ENCODE measurements at places on chromosomes 16 and 17. TPM values are rescaled to one million over a fixed set of nuclear protein-coding genes. Genes with fewer than 3 reads are reported as not detected.

DNA sequence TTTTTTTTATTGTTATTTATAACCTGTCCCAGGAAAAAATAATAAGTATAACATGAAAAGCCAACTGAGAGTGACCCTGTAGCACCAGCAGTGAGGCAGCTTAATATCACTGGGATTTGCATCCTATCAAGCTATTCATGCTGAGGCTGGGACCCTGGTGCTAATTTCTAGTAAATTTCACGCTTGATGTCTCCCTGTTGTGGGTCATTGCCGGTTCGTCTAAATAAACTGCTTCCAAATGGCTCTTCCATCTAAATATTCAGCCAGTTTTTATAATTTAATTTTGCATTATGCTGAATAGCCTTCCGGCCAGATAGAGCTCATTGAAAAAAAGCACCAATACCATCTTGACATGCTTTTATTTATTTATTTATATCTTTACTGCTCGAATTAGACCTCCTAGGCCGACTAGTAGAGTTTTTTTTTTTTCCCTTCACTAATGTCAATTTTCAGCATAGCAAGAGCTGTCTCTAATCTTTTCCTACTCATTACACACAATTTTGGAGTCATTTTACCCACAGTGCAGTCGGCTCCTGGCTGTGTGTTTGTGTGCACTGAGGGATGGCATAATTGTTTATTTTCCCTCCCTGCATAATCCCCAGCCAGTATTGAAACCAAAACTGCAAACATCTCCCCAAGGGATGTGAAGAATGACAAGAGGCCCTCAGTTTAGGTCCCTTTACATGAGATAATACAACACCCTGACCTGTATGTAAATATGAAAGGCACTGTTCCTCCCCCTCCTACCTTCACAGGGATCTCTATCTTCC, 168.8 kb downstream of the AATF start:
- DNase-seq = no peak

DNA sequence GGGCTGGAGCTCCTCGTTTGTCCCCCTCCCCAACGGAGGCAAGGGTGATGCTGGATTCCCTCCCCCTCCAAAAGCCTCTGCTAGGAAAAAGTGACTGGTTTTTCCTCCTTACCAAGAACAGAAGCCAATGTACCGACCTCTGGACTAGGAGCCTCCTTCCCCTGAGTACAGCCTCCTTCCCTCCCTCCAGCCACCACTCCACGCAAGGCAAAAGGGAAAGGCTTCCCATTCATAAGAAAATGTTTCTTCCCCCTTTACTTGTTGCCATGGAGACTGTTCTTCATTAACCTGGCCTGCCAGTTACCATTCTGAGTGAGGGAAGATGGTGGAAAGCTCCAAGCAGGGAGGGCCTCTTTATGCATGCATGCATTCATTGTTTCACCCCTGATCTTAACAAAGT, 4.3 kb upstream of the PIMREG start:
- no peak for DNase-seq

DNA sequence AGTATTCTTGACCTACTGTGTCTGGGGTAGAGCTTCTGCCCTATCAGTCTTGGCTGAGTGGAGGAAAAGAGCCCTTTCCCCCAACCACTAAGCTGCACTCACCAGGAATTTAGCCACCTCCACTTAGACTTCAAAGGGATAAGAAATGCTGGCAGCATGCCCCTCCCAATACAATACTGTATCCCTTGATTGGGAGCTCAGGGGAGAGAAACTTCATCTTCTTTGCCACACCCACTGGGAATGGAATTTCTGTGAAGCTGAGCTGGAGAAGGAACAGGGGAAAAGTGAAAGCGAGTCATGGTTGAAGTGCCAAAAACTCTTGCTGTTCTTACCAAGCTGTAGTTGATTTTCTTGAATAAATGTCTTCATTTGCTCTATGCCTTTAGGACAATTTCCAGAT, 68.8 kb downstream of the CEP112 start:
- DNase-seq = no peak

DNA sequence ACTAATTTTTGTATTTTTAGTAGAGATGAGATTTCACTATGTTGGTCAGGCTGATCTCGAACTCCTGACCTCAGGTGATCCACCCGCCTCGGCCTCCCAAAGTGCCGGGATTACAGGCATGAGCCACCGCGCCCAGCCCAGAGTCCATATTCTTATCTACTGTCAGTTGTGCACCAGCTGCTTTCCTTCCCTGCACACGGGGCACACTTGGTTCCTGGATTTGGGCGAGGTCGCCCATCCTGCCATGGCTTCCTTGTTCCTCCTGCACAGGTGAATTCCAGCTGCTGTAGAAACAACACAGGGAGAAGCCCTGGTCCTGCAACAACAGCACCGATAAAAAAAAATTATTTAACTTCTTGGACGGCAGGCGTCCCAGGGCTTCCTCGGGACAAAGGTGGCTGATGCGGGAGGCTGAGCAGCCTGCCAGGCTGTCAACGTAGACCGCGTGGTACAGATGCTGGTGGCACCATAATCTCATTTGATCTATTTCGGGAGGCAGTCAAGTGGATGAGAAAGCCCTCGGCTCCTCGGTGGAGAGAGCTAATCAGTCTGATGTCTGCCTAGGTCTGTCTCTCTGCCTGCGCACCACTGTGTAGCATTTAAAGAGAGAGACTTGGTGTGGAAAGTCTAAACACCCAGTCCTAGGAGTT, 19.1 kb downstream of the RGS9 start:
- no peak for DNase-seq

- DNase-seq = no peak
Observed at GRCh38 chr17:42193969-42194899, at the start of gene GHDC. Gene GHDC (minus strand): TSS chr17:42194494. CDS start chr17:42193581, 913 bp downstream.

The CD300LG gene
- 1.5 TPM for total RNA-seq

GRCh38 chr17:44928950-44929720, 13.8 kb upstream of the GFAP start:
- no peak for DNase-seq
